Airway epithelial cell (primary cell): ENCODE measurements at places on chromosomes 7 and 10. TPM values are rescaled to one million over a fixed set of nuclear protein-coding genes. Genes with fewer than 3 reads are reported as not detected.

Gene CAMK2B
- total RNA-seq, result 0.14 TPM in 1 of 2 replicates, not detected in the other

Gene CHN2
- not detected in 2 replicates for total RNA-seq

Gene UTF1
- total RNA-seq, result not detected in 2 replicates

Gene KIAA1549
- 1.0 and 1.7 TPM in 2 replicates for total RNA-seq

Gene CYP3A4
- 0.14 TPM in 1 of 2 replicates, not detected in the other for total RNA-seq

Gene ACTL6B
- total RNA-seq, result not detected in 2 replicates

Gene WDR86
- 0.14 and 1.8 TPM in 2 replicates for total RNA-seq

Gene SPAM1
- not detected in 2 replicates for total RNA-seq

Gene PRKCQ
- total RNA-seq, result 2.5 TPM in 2 replicates

Gene FAM171A1
- 8.3 and 11.4 TPM in 2 replicates for total RNA-seq

Gene CHST15
- total RNA-seq, result 15.0 and 19.7 TPM in 2 replicates

Gene SIRT1
- total RNA-seq, result 5.3 and 6.9 TPM in 2 replicates

Gene STK17A
- 87.2 and 111 TPM in 2 replicates for total RNA-seq

Gene PALD1
- 0.60 and 0.71 TPM in 2 replicates for total RNA-seq

Gene CLRN3
- total RNA-seq, result not detected in 2 replicates

Gene CPEB3
- 0.51 and 1.1 TPM in 2 replicates for total RNA-seq

Gene FFAR4
- not detected in 2 replicates for total RNA-seq

Gene GSTO2
- 37.8 and 40.3 TPM in 2 replicates for total RNA-seq

Gene ITGB8
- 20.8 and 24.2 TPM in 2 replicates for total RNA-seq

Gene MMP21
- total RNA-seq, result not detected in 2 replicates

Gene TOMM7
- total RNA-seq, result 126 and 142 TPM in 2 replicates

Gene LRIT1
- total RNA-seq, result not detected in 2 replicates

Gene RARRES2
- not detected in 2 replicates for total RNA-seq

Gene ZNF37A
- 9.5 and 13.2 TPM in 2 replicates for total RNA-seq

Gene AKR1C4
- not detected in 2 replicates for total RNA-seq

Gene TMEM178B
- not detected in 2 replicates for total RNA-seq

Gene LRRD1
- not detected in 2 replicates for total RNA-seq

Gene C10orf67
- total RNA-seq, result 0.28 TPM in 2 replicates

Gene MRPS24
- 156 and 209 TPM in 2 replicates for total RNA-seq

Gene CYP2E1
- not detected in 2 replicates for total RNA-seq

Gene MNX1
- 0.09 TPM in 1 of 2 replicates, not detected in the other for total RNA-seq

Gene CYP26C1
- total RNA-seq, result not detected in 2 replicates

Gene SLC26A5
- total RNA-seq, result not detected in 2 replicates

Gene SPDYE5
- not detected in 2 replicates for total RNA-seq

Gene SFXN3
- 25.0 and 37.0 TPM in 2 replicates for total RNA-seq

Gene LRRTM3
- not detected in 2 replicates for total RNA-seq

Gene PIK3AP1
- 0.14 and 0.19 TPM in 2 replicates for total RNA-seq

Gene ANXA8
- 189 and 221 TPM in 2 replicates for total RNA-seq

Gene LIPK
- 1.4 and 1.9 TPM in 2 replicates for total RNA-seq

Gene FLNC
- total RNA-seq, result 0.84 and 0.85 TPM in 2 replicates

Gene GPR85
- total RNA-seq, result 1.1 and 4.6 TPM in 2 replicates

Gene CCDC172
- not detected in 2 replicates for total RNA-seq

Gene CPED1
- total RNA-seq, result 0.23 and 0.28 TPM in 2 replicates

Gene SEMA3D
- total RNA-seq, result 0.05 and 0.49 TPM in 2 replicates

Gene INSYN2A
- under 0.01 TPM in 1 of 2 replicates, not detected in the other for total RNA-seq

Gene SUN3
- total RNA-seq, result not detected in 2 replicates

Gene ACHE
- not detected in 2 replicates for total RNA-seq

Gene SAMD9L
- total RNA-seq, result 0.19 and 0.85 TPM in 2 replicates
